Left lobe of liver (tissue), 2 donors: ENCODE measurements at places on chromosomes 7 and 10. TPM values are rescaled to one million over a fixed set of nuclear protein-coding genes. Genes with fewer than 3 reads are reported as not detected.

The EPO gene
- 6.4 TPM for total RNA-seq

The TRIM50 gene
- total RNA-seq: not detected

The EN2 gene
- total RNA-seq: not detected

The GATA3 gene
- 0.88 TPM for total RNA-seq

GRCh38 chr7:31487071-31487470, 26.8 kb upstream of the ITPRID1 start:
- no peak for DNase-seq

- DNase-seq: no peak
Measured at GRCh38 chr10:103917302-103918052, 507 bp downstream of the STN1 start.

GRCh38 chr7:36459236-36459960, 69.7 kb downstream of the ANLN start:
- no peak for DNase-seq

DNA sequence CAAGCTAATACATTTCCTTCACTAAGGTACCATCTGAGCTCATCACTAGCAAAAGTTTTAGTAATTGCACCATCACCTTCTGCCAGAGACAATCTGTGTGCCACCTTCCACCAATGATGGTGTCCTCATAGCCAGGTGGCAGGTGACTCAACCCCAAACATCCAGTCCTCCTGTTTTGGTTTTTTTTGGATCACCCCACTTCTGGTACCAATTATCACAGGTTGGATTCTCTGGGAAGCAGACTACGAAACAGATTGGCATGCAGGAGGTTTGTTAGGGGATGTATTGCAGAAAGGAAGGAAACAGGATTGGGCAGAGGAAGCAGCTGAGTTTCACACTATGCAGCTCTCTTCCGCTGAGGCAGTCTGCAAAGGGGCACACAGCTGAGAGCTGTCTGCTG, 4.5 kb upstream of the TACC2 start:
- DNase-seq: no peak

- DNase-seq: no peak
Measured at GRCh38 chr10:79400146-79401004, 45.0 kb downstream of the ZCCHC24 start.

- peak; percentile 64 for DNase-seq
Measured at GRCh38 chr10:61897671-61898434, 3.6 kb upstream of the ARID5B start.

- DNase-seq: no peak
Measured at GRCh38 chr7:55072251-55072650, 53.4 kb downstream of the EGFR start.

DNA sequence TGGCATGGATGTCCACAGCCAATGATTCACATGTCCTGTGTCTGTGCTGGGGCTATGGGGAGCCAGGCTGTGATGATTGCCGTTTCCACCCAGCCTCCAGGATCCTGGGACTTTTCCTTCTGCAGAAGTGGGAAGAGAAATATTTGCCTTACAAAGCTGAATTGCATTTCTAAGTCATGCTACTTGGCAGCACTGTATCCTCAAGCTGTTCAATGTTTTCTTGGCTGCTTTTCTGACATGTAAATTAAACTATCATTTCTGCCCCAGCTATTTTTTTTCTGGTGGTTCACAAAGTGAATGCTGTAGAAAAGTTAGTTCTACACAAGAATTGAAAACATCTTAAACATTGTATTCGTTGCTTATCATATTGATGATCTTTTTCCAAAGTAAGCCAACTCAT, 51.9 kb upstream of the TCERG1L start:
- DNase-seq: no peak

GRCh38 chr7:112744818-112745217, 45.4 kb downstream of the TMEM168 start:
- no peak for DNase-seq

- no peak for DNase-seq
Measured at GRCh38 chr7:151135866-151136843, 31.3 kb downstream of the GBX1 start.

DNA sequence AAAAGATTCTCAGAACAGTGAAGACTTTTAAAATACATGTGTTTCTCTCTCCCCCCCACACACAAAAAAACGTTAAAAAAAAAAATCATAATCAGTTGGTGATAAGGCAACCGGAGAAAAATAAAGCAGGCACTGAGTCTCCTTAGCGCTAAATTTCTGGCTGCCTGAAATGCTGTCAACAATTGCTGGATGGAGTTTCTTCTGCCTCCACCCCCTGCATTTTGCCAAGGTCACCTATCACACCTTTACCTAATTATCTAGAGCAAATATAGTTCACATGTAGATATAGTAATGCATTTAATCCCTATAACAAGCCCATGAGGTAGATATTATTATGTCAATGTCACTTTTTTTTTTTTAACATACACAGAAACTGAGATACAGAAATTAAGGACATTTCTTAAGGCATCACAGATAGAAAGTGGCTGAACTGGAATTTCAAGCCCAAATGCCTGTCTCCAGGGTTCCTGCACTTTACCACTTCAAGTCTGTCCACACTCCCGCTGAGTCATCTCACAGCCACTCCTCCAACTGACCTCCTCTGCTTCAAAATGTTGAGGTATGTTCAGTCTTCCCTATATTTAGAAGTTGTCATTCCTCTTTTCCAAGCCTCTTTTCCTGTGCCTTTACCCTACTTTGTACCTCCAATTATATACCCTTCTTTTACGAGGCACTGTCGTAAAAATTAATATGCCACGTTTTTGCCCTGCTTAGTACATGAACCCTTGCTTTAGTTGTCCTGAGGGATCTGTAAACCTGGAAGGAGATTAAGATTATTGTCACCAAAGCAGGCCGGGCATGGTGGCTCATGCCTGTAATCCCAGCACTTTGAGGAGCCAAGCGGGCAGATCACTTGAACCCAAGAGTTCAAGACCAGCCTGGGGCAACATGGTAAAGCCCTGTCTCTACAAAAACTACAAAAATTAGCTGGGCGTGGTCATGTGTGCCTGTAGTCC, 72.8 kb upstream of the MPP7 start:
- DNase-seq: no peak

GRCh38 chr7:910441-910861, 34.1 kb downstream of the GET4 start:
- DNase-seq: no peak

DNA sequence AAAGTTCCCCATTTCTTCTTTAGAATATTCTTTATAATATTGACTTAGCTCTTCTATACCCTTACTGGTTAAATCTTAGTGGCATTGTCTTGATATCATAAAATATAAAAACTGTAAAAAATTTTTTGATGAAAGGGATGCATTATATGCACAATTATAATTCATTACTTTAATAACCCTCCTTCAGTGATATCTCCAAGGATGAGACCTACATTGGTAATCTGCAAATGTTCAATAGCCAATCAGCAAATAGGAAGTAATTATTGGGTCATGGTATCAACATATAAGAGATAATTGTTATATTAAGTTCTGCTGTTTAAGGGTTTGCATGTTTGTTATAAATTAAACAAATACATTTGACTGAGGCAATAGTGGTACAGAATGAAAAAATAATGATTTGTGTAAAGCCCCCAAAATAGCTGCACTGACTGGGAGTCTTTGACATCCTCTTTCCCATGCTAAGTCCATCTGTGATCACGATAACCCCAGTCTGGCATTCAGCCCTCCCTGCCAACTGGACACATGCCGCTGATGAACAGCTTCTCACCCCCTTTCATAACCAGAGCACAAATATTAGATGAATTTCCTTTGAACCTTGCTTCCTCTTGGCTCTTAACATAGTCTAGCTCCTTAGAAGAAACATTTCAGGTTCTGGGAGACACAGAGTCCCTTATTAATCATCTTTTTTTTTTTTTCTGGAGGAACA, 169.5 kb downstream of the CPED1 start:
- peak; percentile 64 for DNase-seq

- DNase-seq: no peak
Measured at GRCh38 chr10:9302140-9302746, 1247.8 kb downstream of the GATA3 start.

- DNase-seq: peak; percentile 39
Measured at GRCh38 chr7:27148756-27149641, 1.4 kb upstream of the HOXA6 start.
